ENCODE measurements at places on chromosomes 12 and 14. TPM values are rescaled to one million over a fixed set of nuclear protein-coding genes. Genes with fewer than 3 reads are reported as not detected.

KLRF1 gene
- not detected for total RNA-seq

DNA sequence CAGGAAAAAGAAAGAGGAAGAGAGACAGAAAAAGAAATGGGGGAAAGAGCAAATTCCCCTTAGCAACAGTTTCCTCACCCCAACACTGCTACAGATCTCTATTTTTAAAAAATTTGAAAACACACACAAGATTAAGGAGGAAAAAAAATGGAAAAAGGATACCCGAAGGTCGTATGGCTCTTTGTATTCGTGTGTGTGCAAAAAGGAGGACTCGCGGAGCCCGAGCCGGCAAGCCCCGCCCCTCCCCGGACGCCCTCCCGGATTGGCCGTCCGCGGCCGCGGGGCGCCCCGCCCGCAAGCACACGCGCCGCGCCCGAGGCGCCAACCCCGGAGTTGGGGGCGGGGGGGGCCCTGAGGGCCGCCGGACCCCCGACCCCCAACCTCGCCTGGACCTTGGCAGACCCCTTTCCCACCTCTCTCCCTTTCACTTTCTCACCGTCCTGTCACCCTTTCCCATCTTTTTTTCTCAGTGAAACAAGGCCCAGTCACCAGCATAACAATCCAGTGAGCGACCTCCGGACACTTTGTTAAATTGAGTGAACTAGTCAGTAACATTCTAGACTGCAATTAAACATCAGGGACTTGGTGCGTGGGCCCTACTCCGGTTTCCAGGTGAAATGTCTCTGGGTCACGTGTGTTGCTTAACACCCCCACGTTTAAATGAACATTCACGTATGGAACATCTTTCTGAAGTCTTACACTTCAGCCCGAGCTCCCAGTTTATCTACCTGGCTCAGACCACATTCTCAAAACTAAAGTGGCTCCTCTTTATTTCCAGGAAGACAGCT is at the start of gene C14orf93:
C14orf93 (minus strand) TSS at position 205 of the 788 bp plus-strand sequence. CDS start 11,120 bp downstream, outside the sequence.
- H3K27ac ChIP-seq: peak within 1 kb of the TSS; percentile 86
- peak within 1 kb of the TSS; percentile 85 for H3K4me3 ChIP-seq
- no peaks in the 10 kb centered on the region for H3K27me3 ChIP-seq
- H3K4me1 ChIP-seq: peaks cover 36% of the 10 kb centered on the region
- peak; percentile 75 for DNase-seq

DNA sequence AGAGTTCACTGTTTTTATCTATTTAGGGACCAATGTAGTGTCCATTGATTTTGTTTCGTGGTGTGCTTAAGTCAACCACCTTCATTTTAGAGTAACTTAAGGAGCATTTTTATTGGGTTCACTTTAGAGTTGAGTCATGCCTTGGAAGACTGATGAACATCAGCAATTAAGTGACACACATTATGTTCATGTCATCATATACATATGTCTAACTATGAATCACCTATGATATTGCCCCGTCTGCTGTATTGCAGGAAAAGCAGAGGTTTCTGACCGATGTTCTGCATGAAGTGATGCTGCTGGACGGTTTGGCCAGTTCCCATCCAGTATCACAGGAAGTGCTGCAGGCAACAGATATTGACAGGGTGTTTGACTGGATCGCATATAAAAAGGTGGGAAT is 227.1 kb downstream of the TRHDE start:
- H3K27me3 ChIP-seq: no peaks in the 10 kb centered on the region
- no peak overlapping the region for H3K27ac ChIP-seq
- H3K36me3 ChIP-seq: no peaks in the 10 kb centered on the region
- DNase-seq: no peak

- H3K4me1 ChIP-seq: no peaks in the 10 kb centered on the region
- no peaks in the 10 kb centered on the region for H3K27me3 ChIP-seq
- no peak overlapping the region for H3K4me3 ChIP-seq
- H3K36me3 ChIP-seq: no peaks in the 10 kb centered on the region
- no peak for DNase-seq
Observed at GRCh38 chr12:102939670-102940222, 17.7 kb upstream of the ASCL1 start.

FITM1 gene
- 1.1 TPM for total RNA-seq

DNA sequence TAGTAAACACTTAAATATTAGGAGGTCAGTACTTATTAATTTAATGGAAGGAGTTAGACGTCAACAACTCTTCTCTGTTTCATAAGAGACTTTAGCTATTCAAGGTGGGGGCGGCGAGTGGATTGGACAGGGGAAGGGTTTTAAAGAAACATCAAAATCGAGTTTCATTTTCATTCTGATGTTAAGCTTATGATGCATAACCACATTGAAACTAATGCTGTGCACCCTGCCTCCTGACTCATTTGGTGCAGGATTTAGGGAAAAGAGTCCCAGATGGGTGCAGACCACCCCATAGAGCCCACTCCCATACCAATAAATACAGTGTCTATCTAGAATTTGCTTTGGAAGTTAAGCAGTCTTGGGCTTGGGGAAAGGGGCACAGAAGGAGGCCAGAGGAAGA is 7.4 kb downstream of the ZBTB39 start:
- no peaks in the 10 kb centered on the region for H3K27me3 ChIP-seq
- DNase-seq: no peak
- H3K36me3 ChIP-seq: peaks cover 22% of the 10 kb centered on the region
- no peak overlapping the region for H3K4me3 ChIP-seq
- H3K27ac ChIP-seq: no peak overlapping the region

GRCh38 chr12:60419986-60420385 is 824.2 kb downstream of the SLC16A7 start:
- H3K27ac ChIP-seq: no peak overlapping the region
- no peak for DNase-seq
- no peak overlapping the region for H3K4me3 ChIP-seq

DNA sequence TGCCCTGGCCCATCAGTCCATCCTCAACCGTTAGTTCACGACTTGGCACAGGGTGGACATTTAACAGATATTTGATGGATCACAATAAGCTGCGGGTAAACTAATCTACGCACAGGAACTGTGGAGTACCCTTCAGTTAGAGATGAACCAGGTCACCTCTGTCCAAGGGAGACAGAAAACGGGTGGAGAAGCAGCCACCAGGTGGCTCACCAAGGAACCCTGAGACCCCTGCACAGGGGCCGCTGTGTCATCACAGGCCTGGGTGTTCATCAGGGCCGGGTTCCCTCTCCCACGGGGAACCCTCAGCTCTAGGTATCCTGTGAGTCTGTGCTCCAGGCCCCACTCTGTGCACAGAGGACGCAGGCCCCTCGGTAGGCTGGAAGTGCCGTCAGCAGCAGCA is 122.2 kb downstream of the PIWIL1 start:
- H3K4me1 ChIP-seq: no peaks in the 10 kb centered on the region
- no peak overlapping the region for H3K4me3 ChIP-seq
- H3K27me3 ChIP-seq: no peaks in the 10 kb centered on the region
- H3K27ac ChIP-seq: no peak overlapping the region

WDHD1 gene
- total RNA-seq: 56.3 TPM

SDSL gene
- total RNA-seq: 0.20 TPM

DNA sequence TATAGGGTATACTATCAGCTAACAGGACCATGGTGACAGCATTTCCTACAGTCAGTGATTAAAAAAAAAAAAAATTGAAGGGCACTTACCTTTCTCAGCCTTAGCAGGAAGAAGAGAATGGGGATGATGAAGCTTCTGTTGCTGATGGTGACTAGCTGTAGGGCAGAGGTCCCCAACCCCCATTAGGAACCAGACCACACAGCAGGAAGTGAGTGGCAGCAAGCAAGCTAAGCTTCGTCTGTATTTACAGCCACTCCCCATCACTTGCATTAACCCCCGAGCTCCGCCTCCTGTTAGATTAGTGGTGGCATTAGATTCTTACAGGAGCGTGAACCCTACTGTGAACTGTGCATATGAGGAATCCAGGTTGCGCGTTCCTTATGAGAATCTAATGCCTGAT is 91.3 kb upstream of the USP44 start:
- H3K36me3 ChIP-seq: no peaks in the 10 kb centered on the region
- H3K4me3 ChIP-seq: no peak overlapping the region
- no peak for DNase-seq
- peaks cover 3% of the 10 kb centered on the region for H3K27me3 ChIP-seq
- no peaks in the 10 kb centered on the region for H3K4me1 ChIP-seq

DNA sequence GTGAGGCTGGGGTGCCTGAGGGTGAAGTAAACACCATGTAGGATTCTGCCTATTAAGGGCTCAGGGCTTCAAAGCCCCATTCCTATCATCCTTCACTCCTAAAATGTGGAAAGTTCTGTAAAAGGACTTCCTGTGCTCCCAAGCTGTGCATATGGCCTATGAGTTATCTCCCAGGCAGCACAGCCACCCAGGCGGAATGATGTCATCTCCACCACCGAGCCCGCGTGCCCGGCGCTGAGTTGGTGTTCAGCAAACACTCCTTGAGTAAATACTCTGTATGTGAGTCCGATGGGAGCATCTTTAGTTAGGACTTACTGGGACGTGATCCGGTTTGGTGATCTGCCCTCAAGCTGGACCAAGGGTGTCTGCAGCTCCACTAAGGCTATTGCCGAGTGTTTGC is 437.3 kb downstream of the MED13L start:
- no peak for DNase-seq
- no peaks in the 10 kb centered on the region for H3K4me1 ChIP-seq
- no peak overlapping the region for H3K4me3 ChIP-seq
- H3K27ac ChIP-seq: no peak overlapping the region
- H3K27me3 ChIP-seq: no peaks in the 10 kb centered on the region
- H3K36me3 ChIP-seq: no peaks in the 10 kb centered on the region

DNA sequence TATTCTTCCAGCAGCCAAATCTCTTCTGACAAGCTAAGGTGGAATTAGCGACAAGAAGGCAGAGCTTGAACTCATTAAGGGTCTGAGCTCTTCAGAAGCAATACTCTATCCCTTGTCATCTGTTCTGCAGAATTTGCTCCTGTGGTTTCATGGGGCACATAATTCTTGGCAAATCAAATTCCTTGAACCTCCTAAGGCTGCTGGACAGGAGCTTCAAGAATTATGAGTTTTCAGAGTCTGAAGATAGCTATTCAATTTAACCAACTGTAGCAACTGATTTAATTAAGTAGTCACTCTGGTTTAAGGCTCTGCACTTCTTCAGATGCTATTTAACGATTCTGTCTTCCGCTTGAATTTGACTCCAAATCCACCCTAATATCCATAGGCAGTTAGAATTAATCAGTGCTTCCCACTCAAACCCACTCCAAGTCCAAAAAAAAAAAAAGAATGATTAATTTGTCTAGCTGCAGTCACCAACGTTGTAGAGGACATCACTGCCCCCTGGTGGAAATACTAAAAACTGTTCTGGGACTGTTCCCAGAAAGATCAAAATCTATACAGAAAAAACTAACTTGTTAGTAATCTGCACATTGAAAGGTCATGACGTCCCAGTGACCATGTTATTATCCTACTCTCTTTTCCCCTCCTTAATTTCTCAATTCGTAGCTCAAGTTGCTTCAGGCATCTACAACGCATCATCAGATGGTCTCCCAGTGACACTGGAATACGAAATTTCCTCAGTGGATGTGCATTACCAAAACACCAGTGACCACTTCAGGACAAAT is 169.9 kb downstream of the KIF21A start:
- H3K27me3 ChIP-seq: no peaks in the 10 kb centered on the region
- no peaks in the 10 kb centered on the region for H3K36me3 ChIP-seq

DNA sequence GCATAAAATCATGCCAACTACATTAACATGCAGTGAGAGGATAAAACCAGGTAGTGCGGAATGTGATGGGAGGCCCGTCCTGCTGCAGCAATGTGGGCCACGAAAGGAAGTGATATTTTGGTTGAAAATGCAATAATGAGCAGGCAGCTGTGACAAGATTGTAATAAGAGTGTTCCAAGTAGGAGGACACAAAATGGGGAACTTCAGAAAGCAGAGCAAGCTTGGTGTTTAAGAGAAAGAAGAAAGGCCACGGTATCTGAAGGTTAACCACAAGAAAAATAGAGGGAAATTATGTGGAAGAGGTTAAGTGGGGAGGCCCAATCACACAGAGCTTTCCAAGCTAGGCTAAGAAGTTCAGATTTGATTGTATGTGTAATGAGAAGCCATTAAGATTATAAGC is 34.3 kb downstream of the OVCH1 start:
- H3K36me3 ChIP-seq: no peaks in the 10 kb centered on the region
- H3K4me1 ChIP-seq: no peaks in the 10 kb centered on the region
- no peak overlapping the region for H3K27ac ChIP-seq
- DNase-seq: no peak

GRCh38 chr12:28767836-28768348 is 381.2 kb upstream of the FAR2 start:
- no peaks in the 10 kb centered on the region for H3K36me3 ChIP-seq
- DNase-seq: no peak
- no peak overlapping the region for H3K4me3 ChIP-seq
- no peak overlapping the region for H3K27ac ChIP-seq
- H3K27me3 ChIP-seq: no peaks in the 10 kb centered on the region

PCNX4 gene
- 43.5 TPM for total RNA-seq

GRCh38 chr14:55752580-55753390 is 172.8 kb downstream of the KTN1 start:
- DNase-seq: no peak
- H3K4me3 ChIP-seq: no peak overlapping the region
- no peaks in the 10 kb centered on the region for H3K27me3 ChIP-seq
- H3K4me1 ChIP-seq: no peaks in the 10 kb centered on the region

- no peaks in the 10 kb centered on the region for H3K4me1 ChIP-seq
- H3K27ac ChIP-seq: no peak overlapping the region
- no peaks in the 10 kb centered on the region for H3K36me3 ChIP-seq
- no peak for DNase-seq
- no peaks in the 10 kb centered on the region for H3K27me3 ChIP-seq
- H3K4me3 ChIP-seq: no peak overlapping the region
Observed at GRCh38 chr12:2248901-2249381, 196.2 kb downstream of the CACNA1C start.

DNA sequence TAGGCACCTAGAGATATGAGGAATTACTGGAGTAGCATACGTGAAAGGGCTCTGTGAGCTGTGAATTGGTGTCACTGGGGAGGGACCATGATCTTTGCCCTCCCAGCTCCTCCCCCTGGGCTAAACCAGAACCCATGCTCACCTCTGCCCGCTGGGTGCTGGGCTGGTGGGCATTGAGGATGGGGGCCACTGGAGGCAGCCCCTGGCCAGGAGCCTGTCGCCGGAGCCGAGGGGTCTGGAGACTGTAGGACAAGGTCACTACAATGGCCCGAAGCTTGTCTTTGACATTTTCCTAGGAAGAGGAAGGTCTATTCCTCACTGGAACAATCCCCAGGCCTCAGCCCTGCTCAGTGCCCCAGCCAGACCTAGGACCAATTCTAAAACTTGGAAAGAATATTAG is 11.6 kb downstream of the ITGA7 start:
- no peak overlapping the region for H3K27ac ChIP-seq
- DNase-seq: no peak
- H3K4me3 ChIP-seq: no peak overlapping the region
